ENCODE measurements at places on chromosomes 3 and 15.

- DNase-seq, result no peak
Observed at GRCh38 chr15:73598530-73599160, 34.5 kb downstream of the NPTN start.

DNA sequence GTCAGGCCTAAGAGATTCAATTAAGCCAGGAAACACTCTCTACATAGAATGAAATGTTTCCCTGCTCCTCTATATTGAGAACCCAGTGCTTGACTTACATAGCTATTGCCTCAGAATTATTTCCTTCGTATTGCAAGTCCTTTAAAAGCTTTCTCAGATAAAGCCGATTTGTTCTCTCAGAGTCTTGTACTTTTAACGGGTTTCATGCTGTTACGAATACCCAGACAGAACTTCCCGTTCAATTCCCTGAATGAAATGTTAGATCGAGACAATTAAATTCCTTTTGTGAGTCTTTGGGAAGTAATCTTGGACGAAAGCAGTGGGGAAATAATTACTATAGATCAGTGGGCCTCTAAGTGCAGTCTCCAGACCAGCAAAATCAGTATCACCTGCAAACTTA is 102.8 kb upstream of the CHL1 start:
- no peak for DNase-seq

GRCh38 chr3:16935781-16936180 is 51.0 kb downstream of the PLCL2 start:
- DNase-seq, result no peak

DNA sequence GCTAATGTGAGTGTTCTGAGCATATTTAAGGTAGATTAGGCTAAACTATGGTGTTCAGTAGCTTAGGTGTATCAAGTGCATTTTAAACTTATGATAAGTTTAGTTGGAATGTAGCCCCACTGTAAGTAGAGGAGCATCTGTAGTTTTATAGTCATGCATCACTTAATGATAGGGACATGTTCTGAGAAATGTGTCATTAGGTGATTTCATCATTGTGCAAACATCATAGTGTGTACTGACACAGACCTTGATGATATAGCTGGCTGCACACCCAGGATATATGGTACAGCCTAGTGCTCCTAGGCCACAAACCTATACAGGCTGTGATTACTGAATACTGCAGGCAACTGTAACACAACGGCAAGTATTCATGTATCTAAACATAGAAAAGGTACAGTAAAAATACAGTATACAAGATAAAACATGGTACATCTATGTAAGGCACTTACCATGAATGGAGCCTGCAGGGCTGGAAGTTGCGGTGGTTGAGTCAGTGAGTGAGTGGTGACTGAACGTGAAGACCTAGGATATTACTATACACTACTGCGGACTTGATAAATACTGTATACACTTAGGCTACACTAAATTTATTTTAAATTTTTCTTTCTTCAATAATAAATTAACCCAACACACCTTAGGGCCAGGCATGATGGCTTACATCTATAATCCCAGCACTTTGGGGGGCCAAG is 17.9 kb downstream of the DNAH1 start:
- no peak for DNase-seq

DNA sequence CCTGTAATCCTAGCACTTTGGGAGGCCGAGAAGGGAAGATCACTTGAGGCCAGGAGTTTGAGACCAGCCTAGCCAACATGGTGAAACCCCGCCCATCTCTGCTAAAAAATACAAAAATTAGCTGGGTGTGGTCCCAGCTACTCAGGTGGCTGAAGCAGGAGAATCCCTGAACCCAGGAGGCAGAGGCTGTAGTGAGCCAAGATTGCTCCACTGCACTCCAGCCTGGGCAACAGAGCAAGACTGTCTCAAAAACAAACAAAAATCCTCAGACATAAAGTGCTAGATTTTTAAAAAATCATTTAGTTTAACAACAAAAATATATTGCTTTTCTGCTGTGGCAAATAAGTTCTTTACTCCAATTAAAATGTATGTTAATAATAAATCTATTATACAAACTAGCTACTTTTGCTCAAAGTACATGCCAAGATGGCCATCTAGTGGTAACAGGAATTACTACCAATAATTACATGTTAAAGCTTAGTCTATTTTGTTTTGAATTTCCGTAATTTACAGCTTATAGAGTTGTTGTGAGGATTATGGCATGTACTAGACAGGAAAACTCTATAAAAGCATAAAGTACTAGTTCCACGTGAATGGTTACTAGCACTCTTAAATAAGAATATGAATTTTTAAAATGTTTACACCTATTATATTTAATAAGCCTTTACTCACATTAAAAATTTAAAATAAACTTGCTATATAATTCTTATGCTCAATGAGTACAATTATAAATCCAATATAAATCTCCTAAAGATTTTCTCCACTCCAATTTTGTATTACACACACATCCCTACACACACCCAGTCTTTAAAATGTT is 39.0 kb downstream of the GABPB1 start:
- no peak for DNase-seq

GRCh38 chr3:119380697-119381096 is 82.7 kb downstream of the TMEM39A start:
- no peak for DNase-seq

GRCh38 chr15:39777496-39777895 is 5.1 kb downstream of the FSIP1 start:
- no peak for DNase-seq

DNA sequence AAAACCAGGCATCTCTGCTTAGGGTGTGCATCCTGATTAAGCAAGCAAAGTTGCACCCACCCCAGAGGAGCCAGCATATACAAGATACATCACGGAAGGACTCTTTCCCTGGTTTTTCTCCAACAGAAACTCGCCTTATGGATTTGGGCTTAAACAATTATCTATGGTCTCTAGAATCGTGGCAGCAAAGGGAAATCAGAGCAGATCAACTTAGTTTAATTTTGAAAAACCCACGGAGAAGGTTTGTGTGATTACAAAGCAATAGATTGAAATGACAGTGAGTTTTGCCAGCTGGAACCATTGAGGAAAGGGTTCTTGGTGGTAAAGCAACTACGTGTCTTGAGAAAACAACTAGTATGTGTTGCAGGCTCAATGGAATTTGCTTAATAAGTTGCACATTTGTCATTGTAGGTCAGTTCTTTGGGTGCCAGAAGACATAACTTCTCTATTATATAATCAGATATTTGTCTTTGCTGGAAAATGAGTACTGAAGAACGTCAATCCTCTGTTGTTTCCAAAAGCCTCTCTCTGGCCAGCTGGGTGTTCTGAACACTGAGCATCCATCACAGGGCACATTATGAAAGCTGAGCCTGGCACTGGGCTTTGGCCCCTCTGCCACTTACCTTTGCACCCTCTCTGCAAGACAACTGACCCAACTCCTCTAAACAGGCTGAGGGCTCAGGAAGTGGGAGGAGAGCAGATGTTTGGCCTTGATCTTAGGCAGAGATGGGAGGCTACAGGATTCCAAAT is 75.7 kb upstream of the FBN1 start:
- no peak for DNase-seq

GRCh38 chr15:70083418-70083817 is 14.3 kb downstream of the TLE3 start:
- DNase-seq, result no peak

- no peak for DNase-seq
Observed at GRCh38 chr3:158165730-158166129, 55.8 kb downstream of the RSRC1 start.

GRCh38 chr3:126816298-126816697 is 112.3 kb downstream of the CHCHD6 start:
- no peak for DNase-seq

DNA sequence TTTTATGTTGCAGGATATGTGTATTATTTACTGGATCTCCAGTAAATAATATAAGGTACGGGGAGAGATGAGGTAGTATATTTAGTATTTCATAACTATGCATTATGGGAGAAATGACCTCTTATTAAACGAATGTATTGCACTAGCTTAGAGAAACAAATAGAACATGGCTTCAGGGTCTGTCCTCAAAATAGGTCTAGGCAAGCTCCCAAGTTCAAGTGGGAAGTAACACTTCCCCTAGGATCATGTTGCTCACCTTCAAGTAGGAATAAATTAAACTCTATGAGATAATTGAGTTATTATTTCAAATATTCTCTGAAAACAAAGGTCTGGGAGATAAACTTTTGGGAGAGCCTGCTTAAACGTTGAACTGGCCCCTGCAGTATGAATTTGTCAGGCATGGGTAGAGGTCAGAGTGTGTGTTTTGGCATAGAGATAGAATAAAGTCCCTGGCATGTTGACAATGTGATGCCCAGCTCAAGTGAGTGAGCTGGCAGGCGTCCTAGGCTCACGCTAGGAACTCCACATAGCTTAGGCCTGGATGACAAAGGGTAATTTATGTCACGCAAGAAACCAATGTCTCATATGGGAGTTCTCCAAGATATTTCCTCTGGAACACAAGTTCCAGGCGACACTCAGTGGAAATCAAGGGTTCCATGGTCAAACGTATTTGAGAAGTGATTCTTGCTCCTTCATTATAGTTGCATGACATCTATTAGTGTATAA is 236.8 kb downstream of the CACNA2D3 start:
- no peak for DNase-seq

GRCh38 chr15:74184582-74185091 is 11.1 kb downstream of the ISLR start:
- DNase-seq, result no peak

DNA sequence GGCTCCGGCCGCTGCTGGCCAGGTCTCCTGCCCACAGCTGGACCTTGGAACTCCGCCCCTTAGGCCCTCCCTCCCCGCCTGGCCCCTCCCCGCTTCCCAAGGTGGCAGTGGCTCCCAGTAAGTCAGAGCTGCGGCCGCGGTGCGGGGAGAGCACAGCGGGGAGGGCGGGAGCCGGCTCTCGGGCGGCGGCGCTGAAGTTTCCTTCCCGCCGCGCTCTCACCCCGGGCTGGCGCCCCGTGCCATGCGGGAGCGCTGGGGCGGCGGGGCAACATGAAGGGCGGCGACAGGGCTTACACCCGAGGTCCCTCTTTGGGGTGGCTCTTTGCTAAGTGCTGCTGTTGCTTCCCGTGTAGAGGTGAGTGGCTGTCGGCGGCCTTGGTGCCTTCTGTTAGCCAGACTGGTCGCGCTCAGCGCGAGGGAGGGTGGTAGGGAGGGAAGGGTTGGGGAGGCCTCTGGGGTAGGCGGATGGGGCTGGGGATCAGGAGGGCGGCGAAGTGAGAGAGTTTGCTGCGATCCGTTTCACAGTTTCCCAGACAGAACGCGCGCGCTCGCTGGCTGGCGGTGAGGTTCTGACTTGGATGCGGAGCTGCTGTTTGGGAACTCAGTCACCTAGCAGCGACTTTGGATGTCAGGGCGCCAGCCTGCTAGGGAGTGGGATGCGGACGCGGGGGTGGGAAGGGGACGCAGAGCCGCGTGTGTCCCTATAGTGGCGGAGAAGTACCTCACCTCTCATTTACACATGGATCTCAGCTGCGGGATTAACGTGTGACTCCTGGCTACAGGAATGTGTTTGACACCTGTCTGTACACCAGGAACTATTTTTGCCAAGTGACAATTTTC is 145.5 kb upstream of the UMPS start:
- no peak for DNase-seq

GRCh38 chr3:62109534-62109933 is 263.8 kb downstream of the FEZF2 start:
- no peak for DNase-seq

GRCh38 chr3:79297245-79297960 is 470.4 kb downstream of the ROBO1 start:
- DNase-seq, result no peak

DNA sequence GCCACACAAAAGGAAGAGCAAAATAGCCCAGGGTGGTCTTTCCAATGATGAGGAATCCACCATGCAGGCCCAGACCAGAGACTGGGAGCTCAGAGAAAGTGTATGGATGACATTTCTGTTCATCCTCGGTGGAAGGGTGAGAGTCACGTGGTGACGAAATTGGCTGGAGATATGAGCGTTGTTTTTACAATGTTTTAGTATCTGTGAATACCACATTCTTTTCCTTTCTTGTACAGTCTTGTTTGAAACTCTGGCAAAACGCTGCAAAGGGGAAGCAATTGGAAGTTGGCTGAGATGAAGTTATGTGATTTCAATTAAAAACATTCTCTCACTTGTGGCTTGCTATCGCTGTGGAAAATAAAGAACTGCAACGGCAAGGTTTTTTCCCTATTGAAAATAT is 137.5 kb downstream of the MAGI1 start:
- no peak for DNase-seq

- no peak for DNase-seq
Observed at GRCh38 chr3:129585949-129586657, 20.4 kb downstream of the PLXND1 start.

- no peak for DNase-seq
Observed at GRCh38 chr15:40075298-40076044, 33.2 kb downstream of the BMF start.

DNA sequence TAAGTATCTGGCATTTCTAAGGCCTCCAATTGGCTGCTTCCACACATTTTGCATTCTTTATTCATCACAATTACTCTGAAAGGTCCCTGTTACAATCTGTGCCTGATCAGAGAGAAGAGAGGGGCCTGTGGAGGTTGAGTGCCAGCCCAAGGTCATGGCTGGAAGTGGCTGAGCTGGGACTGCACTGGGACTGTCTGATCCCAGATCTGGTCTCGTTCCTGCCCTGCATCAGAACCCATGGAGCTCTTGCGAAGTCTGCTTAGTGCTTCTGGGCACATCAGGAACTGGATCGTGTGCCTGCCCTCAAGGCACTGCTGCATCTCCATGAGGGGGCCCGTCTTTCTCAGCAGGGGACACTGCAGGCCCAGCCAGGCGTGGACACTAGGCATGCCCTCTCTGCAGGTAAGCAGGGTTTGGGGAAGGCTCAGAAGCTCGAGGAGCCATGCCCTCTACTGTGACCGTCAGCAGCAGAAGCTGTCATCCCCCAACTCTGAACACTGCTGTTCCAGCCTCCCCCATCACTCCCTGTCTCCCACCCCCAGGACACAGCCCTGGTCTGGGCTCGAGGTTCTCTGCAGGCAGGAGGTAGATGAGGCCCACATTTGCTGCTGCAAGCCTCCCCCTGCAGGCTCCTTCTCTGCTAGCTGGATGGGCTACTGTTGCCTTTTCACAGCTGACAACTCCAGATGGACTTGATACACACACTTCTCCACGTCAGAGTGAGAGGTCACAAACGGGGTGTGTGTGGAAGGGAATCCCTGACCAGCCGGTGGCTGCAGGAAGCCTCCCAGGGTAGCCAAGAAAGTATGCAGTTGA is 96.5 kb upstream of the PRR23E start:
- no peak for DNase-seq

GRCh38 chr15:67543348-67543718 is 830 bp downstream of the MAP2K5 start:
- DNase-seq, result no peak

- peak; percentile 21 for DNase-seq
Observed at GRCh38 chr3:50316657-50317242, 5.8 kb downstream of the HYAL2 start.

GRCh38 chr3:149969110-149969939 is 1.4 kb downstream of the PFN2 start:
- DNase-seq, result no peak

DNA sequence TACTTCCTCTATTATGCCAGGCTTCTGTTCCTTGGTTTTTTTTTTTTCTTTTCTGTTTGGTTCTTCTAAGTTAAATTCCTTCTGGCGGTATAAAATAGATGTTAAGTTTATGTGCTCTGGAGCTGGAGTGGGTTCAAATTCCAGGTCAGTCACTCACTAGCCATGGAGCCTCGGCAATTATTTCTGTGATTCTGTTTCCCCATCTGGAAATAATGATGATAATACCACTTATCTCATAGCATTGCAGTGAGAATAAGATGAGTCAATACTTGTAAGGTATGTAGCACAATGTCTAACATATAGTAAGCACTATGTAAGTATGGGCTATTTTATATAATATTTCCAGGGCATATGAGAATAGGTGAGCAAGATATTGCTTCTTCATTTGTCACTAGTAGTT is 33.2 kb upstream of the ZDHHC23 start:
- no peak for DNase-seq
